ENCODE measurements at places on chromosomes 16 and 17.

GRCh38 chr16:23385441-23385840 is 67.5 kb downstream of the COG7 start:
- no peak for DNase-seq

DNA sequence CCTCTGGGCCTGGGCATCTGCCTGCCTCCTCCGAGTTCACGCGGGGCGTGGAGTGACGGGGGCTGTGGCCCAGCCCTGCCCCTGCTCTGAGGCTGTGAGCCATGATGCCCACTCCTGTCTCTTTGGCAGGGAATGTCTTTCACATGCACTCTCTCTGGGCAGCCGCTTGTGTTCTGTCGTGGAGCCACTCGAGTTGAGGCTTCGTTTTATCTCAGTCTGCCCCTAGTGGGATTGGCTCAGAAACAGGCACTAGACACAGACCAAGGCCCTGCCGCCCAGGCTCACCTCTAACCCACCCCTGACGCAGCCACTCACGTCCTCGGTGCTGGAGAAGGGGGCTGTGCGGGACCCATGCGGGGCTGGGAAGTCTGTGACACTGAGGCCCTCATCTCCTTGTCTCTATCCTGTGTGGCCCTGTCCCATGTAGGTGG is 67.5 kb upstream of the KCTD5 start:
- DNase-seq, result no peak

DNA sequence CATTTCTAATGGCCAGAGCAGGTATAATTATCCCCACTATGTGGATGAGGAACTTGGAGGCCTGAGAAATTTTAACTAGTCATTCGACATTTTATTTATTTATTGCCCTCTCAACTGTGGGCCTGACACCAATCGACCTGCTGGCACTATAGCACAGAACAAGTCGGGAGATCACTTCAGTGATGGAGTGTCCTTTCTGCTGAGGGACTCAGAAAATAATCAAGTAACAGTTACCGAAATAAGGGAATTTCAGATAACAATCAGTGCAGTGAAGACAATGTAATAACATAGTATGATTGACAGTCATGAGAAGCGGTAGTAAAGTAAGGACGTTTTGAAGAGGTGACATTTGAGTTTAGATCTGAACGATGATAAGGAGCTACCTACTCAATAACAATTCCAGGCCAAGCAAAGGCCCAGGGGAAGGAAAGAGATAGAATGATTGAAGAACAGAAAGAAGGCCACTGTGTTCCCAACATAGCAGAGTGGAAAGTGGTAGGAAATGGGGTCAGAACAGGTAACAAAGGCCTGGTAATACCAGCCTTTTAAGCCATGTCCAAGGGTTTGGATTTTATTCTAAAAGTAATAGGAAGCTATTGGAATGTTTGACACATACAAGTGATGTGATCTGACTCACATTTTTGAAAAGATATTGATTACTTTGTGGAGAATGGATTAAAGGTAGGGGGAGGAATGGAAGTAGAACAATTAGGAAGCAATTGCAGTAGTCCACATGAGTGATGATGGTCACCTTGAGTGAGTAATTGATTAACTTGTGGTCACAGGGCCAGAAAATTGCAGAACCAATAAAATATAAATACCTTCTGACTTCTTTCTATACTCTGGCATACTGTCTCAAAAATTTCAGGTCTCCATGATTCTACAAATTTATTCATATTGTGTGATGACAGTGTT is 1.4 kb downstream of the STXBP4 start:
- no peak for DNase-seq

- no peak for DNase-seq
Measured at GRCh38 chr17:13474073-13474800, 127.5 kb downstream of the HS3ST3A1 start.

GRCh38 chr17:19284005-19284959 is 47.1 kb downstream of the EPN2 start:
- no peak for DNase-seq

DNA sequence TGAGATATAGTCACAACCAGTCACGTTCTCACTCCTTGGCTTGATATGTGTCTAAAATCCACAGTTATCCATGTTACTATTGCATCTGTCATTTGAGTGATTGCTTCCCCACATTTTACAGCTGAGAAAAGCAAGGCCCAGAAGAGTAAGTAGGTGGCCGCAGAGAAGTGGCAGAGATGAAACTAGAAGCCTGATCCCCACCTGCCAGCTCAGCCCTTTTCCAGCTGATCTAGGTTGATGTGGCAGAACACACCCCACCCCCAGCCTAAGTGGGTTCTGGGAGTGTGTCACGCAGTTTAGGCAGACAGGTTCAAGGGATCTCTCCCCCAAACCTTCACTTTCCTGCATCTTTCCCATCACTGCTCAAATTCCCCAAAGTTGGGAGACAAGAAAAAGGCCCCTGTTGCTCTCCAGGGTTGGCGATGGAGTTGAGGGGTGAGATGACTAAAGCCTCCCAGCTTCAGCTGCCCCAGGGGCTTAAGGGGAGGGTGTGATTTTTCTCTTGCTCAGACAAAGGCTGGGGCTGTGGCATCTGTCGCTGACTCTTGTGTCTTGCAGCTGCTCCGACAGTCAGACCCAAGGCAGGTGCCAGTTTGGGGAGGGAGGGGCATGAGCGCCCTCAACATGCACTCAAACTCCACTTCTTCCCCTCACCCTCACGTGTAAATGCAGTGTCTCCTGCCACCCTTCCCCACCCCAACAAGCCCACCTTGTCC is 48.9 kb upstream of the LHX1 start:
- no peak for DNase-seq

GRCh38 chr16:80664786-80665185 is 124.0 kb downstream of the DYNLRB2 start:
- no peak for DNase-seq

GRCh38 chr16:15976929-15977637 is 27.7 kb downstream of the ABCC1 start:
- no peak for DNase-seq

DNA sequence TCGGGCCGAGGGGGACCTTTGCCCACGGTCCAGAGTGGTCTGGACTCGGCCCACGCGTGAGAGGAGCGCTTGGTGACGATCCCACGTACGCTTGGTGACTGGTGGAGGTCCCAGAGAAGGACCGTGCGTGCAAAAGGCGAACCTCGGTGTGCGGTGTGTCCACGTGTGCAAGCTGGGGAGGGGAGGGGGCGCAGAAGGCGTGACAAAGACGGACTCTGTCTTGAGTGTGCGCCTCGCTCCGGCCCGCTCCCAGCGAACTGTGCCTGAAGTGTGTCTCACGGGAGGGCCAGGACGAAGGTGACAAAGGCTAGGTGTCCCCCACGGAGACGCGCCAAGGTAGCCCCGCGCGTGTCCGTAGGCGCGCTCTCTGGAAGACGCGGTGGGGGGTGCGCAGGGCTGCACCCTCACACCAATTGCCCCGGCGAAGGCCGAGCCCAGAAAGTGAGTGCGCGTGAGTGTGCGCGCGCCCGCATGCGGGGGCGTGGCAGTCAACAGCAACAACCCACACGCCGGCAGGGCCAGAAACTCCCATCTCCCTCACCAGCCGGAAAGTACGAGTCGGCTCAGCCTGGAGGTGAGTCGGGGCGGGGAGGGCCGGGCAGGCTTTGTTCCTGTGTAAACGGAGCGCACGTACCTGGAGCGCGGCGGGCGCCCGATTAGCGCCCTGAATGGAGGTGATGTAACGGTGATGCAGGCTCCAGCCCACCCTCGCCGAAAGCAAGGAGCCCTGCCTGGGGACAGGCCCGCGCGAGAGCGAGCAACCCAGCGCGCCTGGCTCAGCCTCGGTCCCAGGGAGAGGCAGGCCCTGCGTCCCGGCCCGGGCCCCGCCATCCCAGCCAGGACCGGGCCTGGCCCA is at the start of gene GPRC5C:
GPRC5C (plus strand) TSS at position 521 of the 856 bp plus-strand sequence. CDS start 7,689 bp downstream, outside the sequence.
- DNase-seq, result peak; percentile 80

DNA sequence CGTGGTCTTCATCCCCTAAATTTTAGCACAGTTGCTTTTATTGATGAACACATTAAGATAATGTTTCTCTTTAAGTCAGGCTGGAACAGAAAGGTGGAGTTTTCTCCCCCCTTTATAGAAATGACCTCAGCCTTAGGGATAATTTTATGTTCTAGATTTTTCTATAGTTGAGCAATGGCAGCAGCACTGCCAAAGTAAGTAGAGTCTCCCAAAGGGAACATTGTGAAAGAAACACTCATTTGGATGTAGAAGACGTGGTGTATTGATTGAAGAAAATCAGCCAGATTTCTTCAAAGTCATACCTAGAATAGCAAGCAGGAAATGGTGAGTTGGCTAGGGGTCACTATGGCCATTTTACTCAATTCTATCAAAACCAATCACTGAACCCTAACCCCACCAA is 122.5 kb downstream of the DNAH9 start:
- DNase-seq, result no peak

DNA sequence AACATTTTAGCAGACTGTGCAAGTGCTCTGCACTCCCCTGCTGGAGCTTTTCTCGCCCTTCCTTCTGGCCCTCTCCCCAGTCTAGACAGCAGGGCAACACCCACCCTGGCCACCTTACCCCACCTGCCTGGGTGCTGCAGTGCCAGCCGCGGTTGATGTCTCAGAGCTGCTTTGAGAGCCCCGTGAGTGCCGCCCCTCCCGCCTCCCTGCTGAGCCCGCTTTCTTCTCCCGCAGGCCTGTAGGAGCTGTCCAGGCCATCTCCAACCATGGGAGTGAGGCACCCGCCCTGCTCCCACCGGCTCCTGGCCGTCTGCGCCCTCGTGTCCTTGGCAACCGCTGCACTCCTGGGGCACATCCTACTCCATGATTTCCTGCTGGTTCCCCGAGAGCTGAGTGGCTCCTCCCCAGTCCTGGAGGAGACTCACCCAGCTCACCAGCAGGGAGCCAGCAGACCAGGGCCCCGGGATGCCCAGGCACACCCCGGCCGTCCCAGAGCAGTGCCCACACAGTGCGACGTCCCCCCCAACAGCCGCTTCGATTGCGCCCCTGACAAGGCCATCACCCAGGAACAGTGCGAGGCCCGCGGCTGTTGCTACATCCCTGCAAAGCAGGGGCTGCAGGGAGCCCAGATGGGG is 3.1 kb downstream of the GAA start:
- no peak for DNase-seq

- no peak for DNase-seq
Measured at GRCh38 chr16:69514356-69514755, 51.4 kb upstream of the NFAT5 start.

GRCh38 chr17:5405400-5405799 is 14.1 kb downstream of the NUP88 start:
- no peak for DNase-seq

DNA sequence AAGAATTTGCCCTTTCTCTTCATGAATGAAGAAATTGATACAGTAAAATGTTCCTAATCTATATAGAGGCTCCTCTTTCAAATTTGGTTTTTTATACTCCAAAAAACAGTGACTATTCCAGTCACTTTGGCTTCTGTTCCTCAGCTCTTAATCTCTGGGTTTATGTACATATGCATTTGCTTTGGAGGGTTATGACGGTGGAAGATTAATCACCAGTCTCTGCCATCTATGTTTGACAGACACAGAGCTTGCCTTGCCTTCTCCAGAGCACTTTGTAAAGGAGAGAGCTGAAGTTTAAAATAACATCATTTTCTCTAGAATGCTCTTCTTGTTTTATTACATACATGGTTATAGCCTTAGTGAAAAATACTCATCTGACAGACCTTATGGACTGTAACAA is 99.3 kb downstream of the NLK start:
- DNase-seq, result no peak

DNA sequence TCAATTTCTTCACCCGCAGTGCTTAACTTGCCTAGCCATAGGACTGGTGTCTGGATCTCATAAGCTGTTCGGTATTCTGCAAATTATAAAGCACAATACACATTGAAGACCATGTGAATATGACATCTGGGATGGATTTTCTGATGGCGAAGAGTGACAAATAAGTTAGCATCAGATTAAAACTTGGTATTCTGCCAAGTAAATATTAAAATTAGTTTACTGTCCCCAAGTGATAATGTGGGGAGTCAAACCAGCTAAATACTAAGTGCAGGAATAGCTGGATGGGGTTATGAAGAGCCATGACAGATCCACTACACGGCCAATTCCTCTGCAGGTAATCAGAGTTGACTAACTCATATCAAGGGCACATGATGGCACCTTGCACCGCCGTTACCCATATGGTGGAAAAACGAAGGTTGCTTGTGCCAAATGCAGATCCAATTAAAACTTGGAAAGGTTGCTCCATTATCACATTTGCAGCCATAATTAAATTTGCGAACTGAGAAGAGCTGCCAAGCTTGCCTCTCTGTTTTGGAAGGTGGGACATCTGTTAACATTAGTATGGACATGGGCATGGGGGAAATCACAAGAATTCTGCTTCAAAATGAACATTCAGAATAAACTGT is 114.9 kb upstream of the TOM1L1 start:
- DNase-seq, result no peak

DNA sequence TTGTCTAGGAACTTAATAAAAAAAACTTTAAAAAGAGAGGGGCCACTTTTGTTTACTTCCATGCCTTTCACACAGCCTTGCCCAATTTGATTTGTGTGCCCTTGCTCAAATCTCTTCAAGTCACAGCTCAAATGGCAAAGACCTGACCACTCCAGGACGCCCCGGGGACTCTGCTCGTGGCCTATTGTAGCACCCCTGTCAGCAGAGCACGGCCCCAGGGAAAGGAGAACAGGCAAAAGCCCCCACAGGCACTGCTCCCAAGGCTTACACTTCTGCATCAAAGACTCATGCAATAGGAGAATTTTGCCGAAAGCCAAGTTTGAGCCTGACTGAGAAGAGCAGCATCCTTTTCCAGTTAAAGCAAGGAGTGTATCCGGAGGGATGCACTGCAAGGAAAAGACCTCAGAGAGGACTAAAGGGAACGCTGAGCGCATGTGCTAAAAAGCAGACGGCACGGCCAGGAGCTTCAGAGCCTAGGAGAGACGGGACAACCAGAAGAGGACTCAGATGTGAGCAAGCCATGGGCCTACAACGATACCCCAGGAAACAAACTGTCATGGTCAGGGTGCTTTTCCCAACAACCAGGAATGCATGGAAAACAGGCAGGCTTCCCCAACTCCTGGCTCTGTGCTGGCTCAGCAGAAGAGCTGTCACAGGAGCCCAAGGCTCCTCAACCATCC is 8.2 kb downstream of the CREBBP start:
- DNase-seq, result no peak

- no peak for DNase-seq
Measured at GRCh38 chr16:78791926-78792325, 692.5 kb downstream of the WWOX start.

DNA sequence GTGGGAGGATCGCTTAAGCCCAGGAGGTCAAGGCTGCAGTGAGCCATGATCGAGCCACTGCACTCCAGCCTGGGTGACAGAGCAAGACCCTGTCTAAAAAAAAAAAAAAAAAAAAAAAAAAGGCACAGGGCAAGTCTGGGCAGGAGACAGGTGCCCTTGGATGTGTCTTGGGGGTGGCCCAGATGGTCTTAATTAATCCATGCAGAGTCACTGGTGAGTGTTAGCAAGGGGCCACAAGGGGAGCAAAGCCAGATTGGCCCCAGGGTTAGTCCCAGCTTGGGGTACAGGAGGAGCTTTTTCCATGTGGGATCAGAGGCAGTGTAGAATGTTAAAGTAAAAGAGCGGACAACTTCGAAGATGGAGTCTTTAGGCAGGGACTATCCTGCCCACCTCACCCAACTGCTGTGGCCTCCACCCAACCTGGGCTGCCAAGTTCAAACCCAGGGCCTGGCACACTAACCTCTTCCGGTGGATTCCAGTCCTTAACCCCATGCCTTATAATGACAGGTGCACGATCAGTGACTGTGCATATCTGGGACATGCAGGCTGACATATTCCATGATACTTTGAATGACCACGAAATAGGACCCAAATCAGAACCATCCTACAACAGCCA is 32.2 kb upstream of the MFSD6L start:
- no peak for DNase-seq
